ENCODE measurements at places on chromosomes 11 and 22. TPM values are rescaled to one million over a fixed set of nuclear protein-coding genes. Genes with fewer than 3 reads are reported as not detected.

DNA sequence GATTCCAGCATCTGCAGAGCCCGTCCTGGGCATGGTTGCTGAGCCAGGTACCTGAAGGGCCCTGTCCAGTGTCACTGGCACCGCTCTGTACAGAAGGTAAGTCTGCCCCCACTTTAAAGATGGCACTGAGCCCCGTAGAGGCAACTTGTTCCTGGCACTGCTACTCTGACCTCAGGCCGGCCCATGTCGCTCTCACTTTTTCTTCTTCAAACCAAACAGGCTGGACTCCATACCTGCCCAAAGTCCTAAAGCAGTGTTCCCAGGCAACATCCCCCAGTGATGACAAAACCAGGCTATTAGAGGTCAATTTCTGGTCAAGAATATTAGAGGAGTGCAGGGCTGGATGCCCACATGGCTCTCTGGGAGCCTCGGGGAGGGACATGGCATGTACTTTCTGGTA, 46.6 kb upstream of the TTLL12 start:
- no peak for DNase-seq
- H3K4me1 ChIP-seq: no peaks in the 10 kb centered on the region
- H3K27ac ChIP-seq: no peak overlapping the region
- H3K27me3 ChIP-seq: no peaks in the 10 kb centered on the region
- no peaks in the 10 kb centered on the region for H3K36me3 ChIP-seq
- H3K4me3 ChIP-seq: no peak overlapping the region

DNA sequence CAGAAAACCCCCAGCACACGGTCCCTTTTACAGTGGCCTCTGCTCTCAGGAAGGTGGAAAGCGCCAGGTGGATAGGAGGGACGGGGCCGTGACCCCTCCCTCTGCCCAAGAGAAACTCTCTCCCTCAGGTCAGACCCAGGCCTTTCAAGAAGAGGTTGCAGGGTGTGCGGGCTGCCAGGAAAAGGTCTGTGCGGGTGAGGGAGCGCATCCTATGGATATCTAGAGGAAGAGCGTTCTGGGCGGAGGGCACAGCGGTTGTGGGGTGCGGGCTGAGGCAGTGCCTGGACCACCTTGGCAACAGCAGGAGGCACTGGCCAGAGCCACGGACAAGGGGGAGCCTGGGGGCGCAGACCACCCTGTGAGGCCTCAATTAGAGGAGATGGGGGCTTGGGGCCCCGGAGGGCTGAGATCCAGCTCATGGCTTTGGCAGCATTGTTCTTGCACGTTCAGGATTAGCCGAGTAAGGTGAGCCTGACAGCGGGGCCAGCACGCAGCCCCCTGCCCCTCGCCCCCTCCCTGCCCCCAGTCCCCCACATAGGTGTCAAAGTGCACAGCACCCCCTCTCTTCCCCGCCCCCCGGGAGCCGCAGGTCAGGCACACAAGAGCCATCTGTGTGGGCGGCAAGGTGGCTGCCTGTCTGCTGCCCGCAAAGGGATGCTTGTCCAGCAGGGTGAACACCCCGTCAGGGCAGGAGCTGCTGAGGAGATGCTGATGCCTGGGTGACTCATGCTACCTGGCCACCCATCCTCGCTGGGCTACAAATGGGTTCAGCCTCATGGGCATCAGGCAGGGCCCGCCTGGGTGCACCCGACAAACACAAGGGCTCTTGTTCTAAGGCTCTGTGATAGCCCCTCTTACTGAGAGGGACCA, 92.8 kb upstream of the KCNQ1OT1 start:
- H3K36me3 ChIP-seq: no peaks in the 10 kb centered on the region
- peaks cover 4% of the 10 kb centered on the region for H3K4me1 ChIP-seq
- no peak overlapping the region for H3K4me3 ChIP-seq

GRCh38 chr11:116432301-116432700, 340.5 kb downstream of the BUD13 start:
- H3K4me1 ChIP-seq: no peaks in the 10 kb centered on the region
- H3K4me3 ChIP-seq: no peak overlapping the region
- H3K27me3 ChIP-seq: no peaks in the 10 kb centered on the region

- DNase-seq: no peak
- H3K36me3 ChIP-seq: no peaks in the 10 kb centered on the region
- H3K4me3 ChIP-seq: peak overlapping the region; percentile 16
- H3K4me1 ChIP-seq: peaks cover 52% of the 10 kb centered on the region
Measured at GRCh38 chr11:61090982-61091372, 11.3 kb upstream of the CD5 start.

GRCh38 chr11:16239141-16240105, 116.9 kb downstream of the SOX6 start:
- no peak overlapping the region for H3K4me3 ChIP-seq
- H3K36me3 ChIP-seq: no peaks in the 10 kb centered on the region
- H3K27me3 ChIP-seq: no peaks in the 10 kb centered on the region
- H3K27ac ChIP-seq: no peak overlapping the region
- DNase-seq: no peak

DNA sequence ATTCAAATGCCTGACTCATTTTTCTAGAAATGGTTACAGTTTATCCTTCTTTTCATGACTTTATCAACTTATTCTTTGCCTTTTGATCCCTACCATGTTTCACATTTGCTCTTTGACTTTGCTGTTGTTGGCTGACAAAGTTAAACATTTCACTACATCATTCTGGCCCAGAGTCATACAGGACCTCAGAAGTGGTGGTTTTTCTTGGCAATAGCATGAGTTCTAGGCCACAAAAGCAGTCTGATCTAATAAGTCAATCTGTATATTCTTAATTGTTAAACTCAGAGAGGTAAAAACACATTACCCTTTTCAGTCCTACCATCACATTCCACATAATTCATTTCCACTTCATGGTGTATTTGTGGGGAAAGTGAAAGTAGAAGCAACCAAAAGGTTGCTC, 763.2 kb upstream of the TENM4 start:
- no peak overlapping the region for H3K4me3 ChIP-seq
- no peak for DNase-seq
- H3K27ac ChIP-seq: no peak overlapping the region
- H3K27me3 ChIP-seq: no peaks in the 10 kb centered on the region
- H3K4me1 ChIP-seq: no peaks in the 10 kb centered on the region

GRCh38 chr11:70510571-70510970, 112.2 kb downstream of the CTTN start:
- no peaks in the 10 kb centered on the region for H3K36me3 ChIP-seq
- H3K27ac ChIP-seq: no peak overlapping the region
- no peaks in the 10 kb centered on the region for H3K4me1 ChIP-seq
- no peak for DNase-seq
- H3K4me3 ChIP-seq: no peak overlapping the region
- H3K27me3 ChIP-seq: no peaks in the 10 kb centered on the region

- no peak overlapping the region for H3K27ac ChIP-seq
- DNase-seq: no peak
- no peaks in the 10 kb centered on the region for H3K27me3 ChIP-seq
- peaks cover 4% of the 10 kb centered on the region for H3K4me1 ChIP-seq
Measured at GRCh38 chr22:46087816-46088277, 62.5 kb upstream of the PPARA start.

GRCh38 chr11:75449776-75450175, 16.8 kb upstream of the KLHL35 start:
- DNase-seq: no peak
- H3K4me1 ChIP-seq: peaks cover 5% of the 10 kb centered on the region
- no peaks in the 10 kb centered on the region for H3K27me3 ChIP-seq
- H3K27ac ChIP-seq: no peak overlapping the region
- H3K4me3 ChIP-seq: no peak overlapping the region
- H3K36me3 ChIP-seq: no peaks in the 10 kb centered on the region

- H3K27me3 ChIP-seq: no peaks in the 10 kb centered on the region
- H3K4me1 ChIP-seq: peaks cover 19% of the 10 kb centered on the region
- no peak for DNase-seq
- no peak overlapping the region for H3K4me3 ChIP-seq
- H3K27ac ChIP-seq: no peak overlapping the region
- H3K36me3 ChIP-seq: peaks cover 21% of the 10 kb centered on the region
Measured at GRCh38 chr11:22828373-22828772, 1.2 kb downstream of the SVIP start.

GRCh38 chr11:120717623-120718022, 206.1 kb downstream of the GRIK4 start:
- no peaks in the 10 kb centered on the region for H3K36me3 ChIP-seq
- no peak for DNase-seq
- H3K4me3 ChIP-seq: no peak overlapping the region
- no peaks in the 10 kb centered on the region for H3K4me1 ChIP-seq

GRCh38 chr11:34274712-34275398, 83.0 kb downstream of the ABTB2 start:
- no peak overlapping the region for H3K27ac ChIP-seq
- no peaks in the 10 kb centered on the region for H3K4me1 ChIP-seq
- H3K36me3 ChIP-seq: no peaks in the 10 kb centered on the region
- no peak for DNase-seq
- no peak overlapping the region for H3K4me3 ChIP-seq

DNA sequence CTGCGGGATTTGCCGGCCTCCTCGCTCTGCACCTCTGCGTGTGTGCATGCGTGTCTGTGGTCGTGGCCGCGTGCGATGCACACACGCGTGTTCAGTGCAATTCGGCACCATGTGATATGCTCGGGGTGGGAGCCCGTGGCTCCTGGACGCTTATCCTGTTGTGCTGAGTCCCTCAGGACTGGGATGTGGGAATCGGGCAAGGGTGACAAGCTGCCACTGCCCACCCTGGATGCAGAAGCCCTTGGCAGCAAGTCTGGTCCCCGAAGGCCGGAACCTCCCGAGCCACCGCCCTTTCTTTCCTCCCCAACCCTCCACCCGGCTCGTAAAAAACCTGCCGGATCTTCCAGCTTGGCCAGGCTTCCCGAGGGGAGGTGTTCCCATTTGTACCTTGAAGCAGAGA, 128.2 kb downstream of the PHF21B start:
- H3K4me3 ChIP-seq: no peak overlapping the region
- no peak for DNase-seq
- H3K36me3 ChIP-seq: no peaks in the 10 kb centered on the region
- no peak overlapping the region for H3K27ac ChIP-seq
- H3K27me3 ChIP-seq: no peaks in the 10 kb centered on the region

DNA sequence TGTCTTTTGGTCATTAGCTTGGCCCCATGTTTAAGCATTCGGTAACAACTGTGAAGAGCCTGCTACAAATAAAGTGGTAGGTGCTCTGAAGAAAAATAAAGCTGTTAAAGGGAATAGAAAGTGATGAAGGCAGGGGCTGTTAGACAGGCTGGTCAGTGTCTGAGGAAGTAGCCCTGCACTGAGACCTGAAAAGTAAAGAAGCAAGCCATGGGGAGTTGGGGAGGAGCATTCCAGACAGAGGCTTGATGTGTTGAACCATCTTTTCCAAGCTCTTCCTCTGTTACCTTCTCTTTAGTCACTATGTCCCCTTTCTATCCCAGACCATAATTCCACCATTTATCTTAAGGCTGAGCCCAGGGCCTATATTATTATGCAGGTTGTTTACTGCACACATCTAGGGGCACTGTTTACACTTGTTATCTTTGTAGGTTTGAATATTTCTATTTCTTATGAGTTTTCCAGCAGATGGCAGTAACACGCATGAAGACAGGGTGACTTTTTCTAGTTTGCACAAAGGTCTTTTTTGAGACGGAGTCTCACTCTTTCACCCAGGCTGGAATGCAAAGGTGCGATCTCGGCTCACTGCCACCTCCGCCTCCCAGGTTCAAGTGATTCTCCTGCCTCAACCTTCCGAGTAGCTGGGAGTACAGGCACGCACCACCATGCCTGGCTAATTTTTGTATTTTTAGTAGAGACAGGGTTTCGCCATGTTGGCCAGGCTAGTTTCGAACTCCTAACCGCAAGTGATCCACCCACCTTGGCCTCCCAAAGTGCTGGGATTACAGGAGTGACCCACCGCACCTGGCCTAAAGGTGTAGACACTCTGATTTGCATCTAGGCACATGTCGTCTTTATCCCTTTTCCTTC, 23.0 kb downstream of the ZFTA start:
- H3K27me3 ChIP-seq: no peaks in the 10 kb centered on the region
- no peak for DNase-seq
- no peaks in the 10 kb centered on the region for H3K4me1 ChIP-seq
- no peaks in the 10 kb centered on the region for H3K36me3 ChIP-seq

- H3K4me1 ChIP-seq: no peaks in the 10 kb centered on the region
- no peaks in the 10 kb centered on the region for H3K36me3 ChIP-seq
- H3K27ac ChIP-seq: no peak overlapping the region
- no peak for DNase-seq
Measured at GRCh38 chr11:69807106-69807815, 12.0 kb downstream of the FGF3 start.

DNA sequence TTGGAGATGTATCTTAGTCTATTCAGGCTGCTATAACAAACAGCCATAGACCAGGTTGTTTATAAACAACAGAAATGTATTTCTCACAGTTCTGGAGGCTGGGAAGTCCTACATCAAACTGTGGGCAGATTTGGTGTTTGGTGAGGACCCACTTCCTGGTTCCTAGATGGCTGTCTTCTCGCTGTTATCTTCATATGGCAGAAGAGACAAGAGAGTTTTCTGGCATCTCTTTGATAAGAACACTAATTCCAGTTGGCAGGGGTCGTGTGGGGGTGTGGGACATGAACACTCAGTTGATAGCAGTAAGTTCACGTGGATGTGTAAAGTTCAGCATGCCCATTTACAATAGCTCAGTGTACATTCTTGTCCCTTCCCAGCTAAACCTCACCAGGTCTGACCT, 41.3 kb upstream of the HMGXB4 start:
- no peak for DNase-seq
- H3K27ac ChIP-seq: no peak overlapping the region
- H3K4me1 ChIP-seq: no peaks in the 10 kb centered on the region
- no peaks in the 10 kb centered on the region for H3K36me3 ChIP-seq
- H3K27me3 ChIP-seq: no peaks in the 10 kb centered on the region

- no peak for DNase-seq
- H3K4me3 ChIP-seq: no peak overlapping the region
- no peak overlapping the region for H3K27ac ChIP-seq
- no peaks in the 10 kb centered on the region for H3K36me3 ChIP-seq
- no peaks in the 10 kb centered on the region for H3K27me3 ChIP-seq
Measured at GRCh38 chr11:125799808-125800207, 11.9 kb downstream of the PATE3 start.

Gene OR10A2
- total RNA-seq: not detected

Gene LRRN4CL
- total RNA-seq: 0.11 TPM

Gene TESMIN
- 5.7 TPM for total RNA-seq

Gene IGF2
- not detected for total RNA-seq

Gene E2F8
- total RNA-seq: not detected

Gene FAM180B
- 0.25 TPM for total RNA-seq

Gene ISX
- total RNA-seq: not detected

Gene FIBIN
- not detected for total RNA-seq

Gene CTNND1
- 10.3 TPM for total RNA-seq

Gene ACRV1
- total RNA-seq: not detected

Gene CECR2
- not detected for total RNA-seq

Gene CALCA
- total RNA-seq: not detected

Gene YPEL1
- total RNA-seq: 8.0 TPM

Gene OTOG
- not detected for total RNA-seq
